Heart right ventricle (tissue), 16 donors: ENCODE measurements at places on chromosomes 13 and 19. TPM values are rescaled to one million over a fixed set of nuclear protein-coding genes. Genes with fewer than 3 reads are reported as not detected.

The KCNRG gene
- 0.19 TPM for polyA plus RNA-seq

DNA sequence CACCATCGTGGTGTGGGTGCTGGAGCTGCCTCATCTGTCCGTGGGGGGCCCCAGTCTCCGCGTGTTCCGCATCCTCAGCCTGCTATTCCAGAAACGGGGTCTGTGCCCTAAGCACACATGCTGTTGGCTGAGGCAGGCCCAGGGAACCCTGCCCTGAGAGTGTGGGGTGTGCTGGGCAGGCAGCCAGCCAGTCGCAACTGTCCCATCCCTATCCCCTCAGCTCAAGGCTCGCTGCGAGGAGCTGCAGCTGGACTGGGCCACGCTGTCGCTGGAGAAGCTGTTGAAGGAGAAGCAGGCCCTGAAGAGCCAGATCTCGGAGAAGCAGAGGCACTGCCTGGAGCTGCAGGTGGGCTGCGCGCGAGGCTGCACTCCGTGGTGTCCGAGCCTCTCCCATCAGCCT, 21.9 kb downstream of the PLEKHJ1 start:
- peaks cover 5% of the 10 kb centered on the region for H3K36me3 ChIP-seq
- H3K27me3 ChIP-seq = no peaks in the 10 kb centered on the region
- peaks cover 1% of the 10 kb centered on the region for H3K4me1 ChIP-seq
- H3K27ac ChIP-seq = no peak overlapping the region
- no peak overlapping the region for H3K4me3 ChIP-seq

GRCh38 chr13:112879283-112879833, 89.7 kb upstream of the MCF2L start:
- DNase-seq = peak; percentile 35
- no peak overlapping the region for H3K4me3 ChIP-seq
- H3K27ac ChIP-seq = no peak overlapping the region
- H3K4me1 ChIP-seq = peaks cover 12% of the 10 kb centered on the region

DNA sequence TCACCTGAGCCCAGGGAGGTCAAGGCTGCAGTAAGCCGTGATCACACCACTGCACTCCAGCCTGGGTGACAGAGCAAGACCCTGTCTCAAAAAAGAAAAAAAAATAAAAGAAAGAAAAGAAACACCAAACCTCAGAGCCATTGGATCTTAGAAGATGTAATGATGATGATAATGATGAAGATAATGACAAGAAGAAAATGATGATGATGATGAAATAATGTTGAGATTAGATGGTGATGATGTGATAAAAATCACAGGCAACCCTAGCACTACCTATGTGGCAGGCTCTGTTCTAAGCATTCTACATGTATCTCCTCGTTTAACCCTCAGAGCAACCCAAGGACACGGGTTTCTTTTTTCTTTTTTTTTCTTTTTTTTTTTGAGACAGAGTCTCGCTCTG, 20.1 kb upstream of the HNRNPUL1 start:
- H3K36me3 ChIP-seq = peaks cover 92% of the 10 kb centered on the region
- no peak overlapping the region for H3K4me3 ChIP-seq
- H3K27ac ChIP-seq = no peak overlapping the region
- no peaks in the 10 kb centered on the region for H3K27me3 ChIP-seq

DNA sequence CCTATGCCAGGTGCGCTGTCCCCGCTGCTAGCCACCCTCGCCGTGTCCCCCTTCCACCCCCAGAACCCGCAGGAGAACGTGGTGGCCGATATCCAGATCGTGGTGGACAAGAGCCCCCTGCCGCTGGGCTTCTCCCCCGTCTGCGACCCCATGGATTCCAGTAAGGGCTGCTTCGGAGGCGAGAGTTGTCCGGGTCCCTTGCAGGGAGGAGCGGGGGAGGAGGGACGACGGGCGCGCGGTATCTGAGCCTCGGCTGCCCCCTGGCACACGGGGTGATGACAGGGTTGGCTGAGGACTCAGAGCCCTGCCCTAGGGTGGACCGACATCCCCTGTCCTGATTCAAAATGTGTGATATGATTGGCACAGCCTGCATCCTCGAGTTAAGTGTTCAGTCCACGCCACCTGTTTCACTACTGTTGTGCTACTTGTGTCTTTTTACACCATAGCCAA, 653 bp downstream of the MVB12A start:
- no peaks in the 10 kb centered on the region for H3K27me3 ChIP-seq
- peak overlapping the region; percentile 81 for H3K4me3 ChIP-seq
- H3K27ac ChIP-seq = no peak overlapping the region
- H3K4me1 ChIP-seq = no peaks in the 10 kb centered on the region
- H3K36me3 ChIP-seq = no peaks in the 10 kb centered on the region
- peak; percentile 44 for DNase-seq

The ACP7 gene
- not detected for polyA plus RNA-seq

DNA sequence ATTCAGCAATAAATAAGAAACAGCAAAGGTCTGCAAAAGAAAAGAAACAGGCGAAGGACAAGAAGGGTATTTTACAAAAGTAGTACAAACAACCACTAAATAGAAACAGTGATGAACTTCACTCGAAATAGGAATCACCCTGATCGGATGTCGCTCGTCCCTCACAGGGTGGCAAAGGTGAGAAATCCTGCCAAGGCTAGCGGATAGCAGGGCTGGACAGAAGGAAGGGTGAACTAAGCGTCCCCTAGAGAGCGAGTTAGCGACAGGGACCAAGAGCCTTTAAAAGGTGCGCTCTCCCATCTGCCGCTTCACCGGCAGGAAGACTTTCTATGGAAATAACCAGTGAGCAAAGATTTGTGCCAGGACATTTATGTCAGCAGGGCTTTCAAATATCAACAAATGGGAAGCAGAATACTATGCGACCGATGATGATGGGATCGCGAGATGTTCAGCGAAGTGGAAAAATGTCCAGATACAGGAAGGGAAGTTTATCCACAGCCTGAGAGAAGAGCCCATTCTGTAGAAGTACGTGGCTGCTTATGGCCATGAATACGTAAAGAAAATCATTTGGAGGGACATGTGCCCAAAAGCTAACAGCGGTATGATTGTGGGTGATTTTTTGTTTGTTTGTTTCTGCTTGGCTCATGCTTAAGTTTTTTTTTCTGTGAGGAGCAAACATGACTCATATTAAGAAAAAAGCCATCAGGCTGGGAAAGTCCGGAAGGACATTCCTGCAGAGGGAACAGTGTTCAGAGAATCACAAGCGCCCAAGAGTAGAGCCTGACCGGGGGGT, 18.9 kb downstream of the ELAVL1 start:
- H3K36me3 ChIP-seq = no peaks in the 10 kb centered on the region
- peak overlapping the region; percentile 12 for H3K27ac ChIP-seq
- peaks cover 41% of the 10 kb centered on the region for H3K4me1 ChIP-seq
- no peaks in the 10 kb centered on the region for H3K27me3 ChIP-seq
- no peak for DNase-seq

The ZNF486 gene
- 1.2 TPM for polyA plus RNA-seq

- H3K4me1 ChIP-seq = peaks cover 15% of the 10 kb centered on the region
- DNase-seq = no peak
- H3K27ac ChIP-seq = no peak overlapping the region
- H3K4me3 ChIP-seq = peak overlapping the region; percentile 40
- peaks cover 5% of the 10 kb centered on the region for H3K27me3 ChIP-seq
- no peaks in the 10 kb centered on the region for H3K36me3 ChIP-seq
Observed at GRCh38 chr19:8575467-8575997, 1.7 kb downstream of the MYO1F start.

DNA sequence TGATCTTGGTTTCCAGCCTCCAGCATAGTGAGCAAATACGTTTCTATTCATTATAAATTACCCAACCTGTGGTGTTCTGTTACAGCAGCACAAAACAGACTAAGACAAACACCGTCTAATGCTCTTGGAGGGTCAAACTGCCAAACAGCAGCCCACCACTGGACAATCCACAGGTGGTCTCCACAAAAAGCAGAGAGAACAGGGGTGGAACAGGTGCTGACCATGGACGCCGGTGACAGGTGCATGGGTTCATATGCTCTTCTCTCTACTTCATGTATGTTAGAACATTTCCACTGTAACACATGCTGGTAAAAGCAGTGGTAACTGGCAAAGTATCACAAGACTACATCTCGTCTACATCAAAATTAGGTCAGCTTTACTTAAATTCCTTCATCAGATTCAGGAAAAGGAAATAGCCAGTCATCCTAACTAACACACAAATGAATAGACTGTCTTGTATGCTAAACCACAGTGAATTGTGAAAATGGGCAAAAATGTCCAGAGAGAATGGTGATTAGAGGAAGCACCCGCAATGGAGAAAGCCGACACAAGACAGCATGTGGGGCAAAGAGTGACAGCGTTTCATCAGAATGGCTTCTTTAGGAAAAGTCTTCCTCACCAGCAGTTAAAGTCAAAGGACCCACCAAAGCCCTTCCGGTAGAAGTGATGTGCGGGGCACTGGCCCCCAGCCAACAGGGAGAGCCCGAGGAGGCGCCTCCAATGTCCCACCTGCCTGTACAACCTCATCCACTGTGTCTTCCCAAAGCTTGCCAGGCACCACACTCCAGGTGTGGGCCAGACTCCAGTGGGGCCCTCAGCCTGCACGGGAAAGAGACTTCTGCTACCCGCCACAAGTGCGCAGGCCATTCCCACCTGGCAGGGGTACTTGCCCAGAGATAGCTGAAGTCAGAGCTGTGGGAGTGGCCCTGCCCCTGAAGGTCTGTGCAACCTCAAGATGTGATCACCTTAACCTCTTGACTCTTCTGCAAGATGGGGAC, 6.5 kb downstream of the CARS2 start:
- H3K36me3 ChIP-seq = peaks cover 92% of the 10 kb centered on the region
- H3K4me1 ChIP-seq = peaks cover 44% of the 10 kb centered on the region
- H3K27me3 ChIP-seq = no peaks in the 10 kb centered on the region
- H3K4me3 ChIP-seq = no peak overlapping the region

GRCh38 chr13:44278166-44278565, 95.5 kb upstream of the SERP2 start:
- DNase-seq = no peak
- H3K4me3 ChIP-seq = no peak overlapping the region
- H3K27ac ChIP-seq = no peak overlapping the region
- H3K4me1 ChIP-seq = peaks cover 28% of the 10 kb centered on the region

DNA sequence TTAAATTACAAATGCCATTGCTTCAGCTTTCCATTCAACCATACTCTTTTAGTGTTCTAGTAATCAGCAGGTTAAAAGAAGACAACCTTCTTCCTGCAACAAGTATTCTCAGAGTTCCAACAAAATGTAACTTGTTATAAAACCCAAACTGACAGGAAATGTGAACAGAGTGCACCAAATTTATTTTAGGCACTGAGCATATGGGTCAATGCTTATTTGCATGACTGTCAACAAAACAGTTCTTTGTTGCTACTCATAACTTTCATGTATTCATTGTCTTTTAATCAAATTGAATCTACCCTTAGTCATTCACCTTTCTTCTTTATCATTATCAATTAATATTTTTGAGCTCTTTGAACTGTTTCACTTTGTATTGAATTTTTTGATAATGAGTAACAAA, 554.1 kb downstream of the DACH1 start:
- no peak overlapping the region for H3K4me3 ChIP-seq
- no peaks in the 10 kb centered on the region for H3K4me1 ChIP-seq
- H3K27me3 ChIP-seq = no peaks in the 10 kb centered on the region
- no peaks in the 10 kb centered on the region for H3K36me3 ChIP-seq

The C2CD4C gene
- 2.1 TPM for polyA plus RNA-seq

The FPR2 gene
- polyA plus RNA-seq = not detected

The MBD3L3 gene
- polyA plus RNA-seq = not detected

- H3K36me3 ChIP-seq = no peaks in the 10 kb centered on the region
- H3K4me3 ChIP-seq = no peak overlapping the region
- peaks cover 82% of the 10 kb centered on the region for H3K4me1 ChIP-seq
- peak overlapping the region; percentile 99 for H3K27ac ChIP-seq
- H3K27me3 ChIP-seq = no peaks in the 10 kb centered on the region
Observed at GRCh38 chr19:44744871-44745332, 3.6 kb upstream of the BCL3 start.

DNA sequence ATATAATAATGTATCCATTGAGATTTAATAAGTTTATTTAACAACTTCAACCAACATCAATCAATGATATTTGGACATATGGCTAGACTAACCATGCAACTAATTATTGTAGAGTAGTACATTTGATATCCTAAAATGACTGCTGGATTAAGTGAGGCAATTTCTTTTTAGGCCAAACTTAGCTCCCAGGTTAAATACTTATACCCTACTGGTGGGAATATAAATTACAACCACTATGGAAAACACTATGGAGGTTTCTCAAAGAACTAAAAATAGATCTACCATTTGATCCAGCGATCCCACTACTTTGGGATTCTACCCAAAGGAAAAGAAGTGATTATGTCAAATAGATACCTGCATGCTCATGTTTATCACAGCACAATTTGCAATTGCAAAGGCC, 345.8 kb downstream of the RBM26 start:
- no peak overlapping the region for H3K4me3 ChIP-seq
- H3K27ac ChIP-seq = no peak overlapping the region
- H3K27me3 ChIP-seq = no peaks in the 10 kb centered on the region

DNA sequence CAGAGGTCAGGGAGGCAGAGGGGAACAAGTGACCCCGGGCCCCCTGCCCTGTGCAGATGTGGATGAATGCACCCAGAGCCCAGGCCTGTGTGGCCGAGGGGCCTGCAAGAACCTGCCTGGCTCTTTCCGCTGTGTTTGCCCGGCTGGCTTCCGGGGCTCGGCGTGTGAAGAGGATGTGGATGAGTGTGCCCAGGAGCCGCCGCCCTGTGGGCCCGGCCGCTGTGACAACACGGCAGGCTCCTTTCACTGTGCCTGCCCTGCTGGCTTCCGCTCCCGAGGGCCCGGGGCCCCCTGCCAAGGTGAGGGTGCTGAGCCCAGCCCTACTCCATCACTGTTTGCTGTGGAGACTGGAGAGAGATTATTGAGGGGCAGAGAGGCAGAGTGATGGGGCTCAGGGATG, 9.9 kb downstream of the LTBP4 start:
- H3K27ac ChIP-seq = no peak overlapping the region
- no peak for DNase-seq
- H3K4me1 ChIP-seq = peaks cover 5% of the 10 kb centered on the region
- peak overlapping the region; percentile 58 for H3K4me3 ChIP-seq
- H3K36me3 ChIP-seq = no peaks in the 10 kb centered on the region

DNA sequence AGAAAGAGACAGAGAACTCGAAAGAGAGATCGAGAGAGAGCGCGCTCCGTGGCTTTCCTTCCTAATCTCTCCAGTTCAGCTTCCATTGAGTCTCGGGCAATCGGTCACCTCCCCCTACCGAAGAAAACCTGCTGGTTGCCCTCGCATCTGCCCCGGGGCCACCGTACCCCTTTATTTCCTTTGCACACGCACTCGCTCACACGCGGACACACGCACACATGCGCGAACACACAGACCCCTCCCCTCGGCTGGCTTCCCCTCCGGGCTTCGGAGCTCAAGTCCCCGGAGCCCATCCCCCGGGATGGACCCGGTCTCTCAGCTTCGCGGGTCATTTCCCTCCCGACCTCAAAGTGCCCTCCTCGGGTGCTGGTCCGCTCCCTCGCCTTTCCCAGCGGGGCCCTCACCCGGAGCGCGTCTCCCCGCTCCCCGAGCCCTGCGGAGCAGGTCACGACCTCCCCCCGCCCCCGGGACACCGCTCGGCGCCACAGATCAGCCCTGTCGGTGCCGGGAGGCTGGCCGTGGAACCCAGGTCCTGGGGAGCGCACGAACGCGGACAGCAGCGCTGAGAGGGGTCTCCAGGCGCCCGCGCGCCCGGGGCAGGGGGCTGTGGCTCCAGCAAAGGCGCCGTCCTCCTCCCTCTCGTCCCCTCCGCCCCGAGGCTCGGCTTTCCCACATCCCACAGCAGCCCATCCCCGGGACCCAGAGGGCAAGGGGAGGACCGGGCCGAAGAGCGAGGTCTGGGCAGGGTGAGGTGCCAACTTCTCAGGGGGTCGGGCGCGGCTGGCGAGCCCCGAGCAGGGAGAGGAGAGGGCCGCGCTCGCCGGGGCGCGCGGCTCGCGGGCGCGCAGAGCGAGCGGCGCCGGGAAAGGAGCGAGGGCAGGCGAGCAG, 1.8 kb downstream of the DACH1 start:
- H3K4me3 ChIP-seq = peak overlapping the region; percentile 76
- peak overlapping the region; percentile 91 for H3K27ac ChIP-seq
- peak; percentile 16 for DNase-seq
- peaks cover 33% of the 10 kb centered on the region for H3K4me1 ChIP-seq
- H3K36me3 ChIP-seq = no peaks in the 10 kb centered on the region

The FUT1 gene
- 5.4 TPM for polyA plus RNA-seq
